ENCODE measurements at places on chromosomes 13 and 19.

- no peak for DNase-seq
Measured at GRCh38 chr19:7874076-7874896, at the start of gene PRR36. TSS of gene PRR36 (minus strand) at chr19:7874390. CDS start at chr19:7873689, 701 bp downstream.

GRCh38 chr13:70457474-70457873, 349.2 kb upstream of the KLHL1 start:
- DNase-seq, result no peak

DNA sequence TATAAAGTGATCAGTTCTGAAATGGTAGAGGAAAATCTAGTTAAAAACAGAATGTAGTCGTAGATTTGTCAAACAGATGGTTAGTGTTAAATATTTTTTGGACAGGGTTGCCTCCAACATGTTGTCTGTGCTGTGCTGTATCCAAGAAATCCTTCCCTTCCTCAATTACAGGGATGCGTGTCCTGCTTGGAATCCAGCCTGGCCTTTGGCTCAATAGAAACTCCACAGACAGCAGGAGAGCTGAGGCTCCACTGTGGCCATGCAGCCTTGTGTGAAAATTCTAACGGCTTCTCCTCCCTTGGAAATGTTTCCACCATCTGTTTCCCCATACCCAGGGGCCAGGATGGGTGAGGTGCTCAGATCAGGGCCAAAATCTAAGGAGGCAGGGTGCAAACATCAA, 67.7 kb upstream of the USP29 start:
- no peak for DNase-seq

DNA sequence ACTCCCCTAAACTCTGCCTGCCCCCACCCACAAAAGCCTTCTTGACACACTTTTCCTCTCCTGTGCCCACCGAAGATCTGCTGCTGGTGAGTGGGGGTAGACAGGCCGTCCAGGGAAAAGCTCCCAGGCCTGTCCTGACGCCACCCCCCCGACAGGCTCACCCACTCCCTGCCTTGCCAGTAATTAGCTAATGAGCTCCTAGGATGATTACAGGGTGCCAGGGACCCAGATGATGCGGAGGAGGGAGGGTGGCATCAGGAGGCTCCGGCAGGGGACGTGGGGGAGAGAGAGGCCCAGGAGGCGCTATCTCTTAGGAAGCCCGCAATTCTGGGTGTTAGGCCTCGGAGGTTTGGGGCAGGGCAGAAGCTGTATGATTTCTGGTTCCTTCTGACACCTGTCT, 27.0 kb downstream of the MARK4 start:
- no peak for DNase-seq

DNA sequence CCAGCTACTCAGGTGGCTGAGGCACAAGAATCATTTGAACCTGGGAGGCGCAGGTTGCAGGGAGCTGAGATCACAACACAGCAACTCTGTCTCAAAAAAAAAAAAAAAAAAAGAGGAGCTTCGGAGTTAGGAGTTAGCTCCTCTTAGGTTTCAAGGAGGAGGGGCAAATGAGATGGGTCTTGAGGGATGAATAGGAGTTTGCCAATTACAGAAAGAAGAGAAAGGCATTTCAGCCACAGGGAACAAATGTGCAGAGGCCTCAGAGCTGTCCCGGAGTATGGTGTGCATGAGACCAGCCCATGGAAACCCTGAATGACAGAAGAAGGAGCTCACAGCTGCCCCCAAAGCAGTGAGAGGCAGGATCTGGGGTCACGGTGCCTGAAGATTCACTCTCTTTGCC, 24.6 kb downstream of the TLE2 start:
- no peak for DNase-seq

- DNase-seq, result no peak
Measured at GRCh38 chr19:30649934-30650614, 277.9 kb downstream of the ZNF536 start.

DNA sequence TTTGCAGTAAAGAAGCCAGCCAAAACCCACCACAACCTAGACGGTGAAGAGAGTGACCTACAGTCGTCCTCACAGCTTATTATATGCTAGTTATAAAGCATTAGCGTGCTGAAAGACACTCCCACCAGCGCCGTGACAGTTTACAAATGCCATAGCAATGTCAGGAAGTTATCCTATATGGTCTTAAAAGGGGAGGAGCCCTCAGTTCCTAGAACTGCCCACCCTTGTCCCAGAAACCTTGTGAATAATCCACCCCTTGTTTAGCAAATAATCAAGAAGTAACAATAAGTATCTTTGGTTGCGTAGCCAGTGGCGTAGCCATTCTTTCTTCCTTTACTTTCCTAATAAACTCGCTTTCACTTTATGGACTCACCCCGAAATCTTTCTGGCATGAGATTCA, 227.9 kb upstream of the ARGLU1 start:
- DNase-seq, result no peak

DNA sequence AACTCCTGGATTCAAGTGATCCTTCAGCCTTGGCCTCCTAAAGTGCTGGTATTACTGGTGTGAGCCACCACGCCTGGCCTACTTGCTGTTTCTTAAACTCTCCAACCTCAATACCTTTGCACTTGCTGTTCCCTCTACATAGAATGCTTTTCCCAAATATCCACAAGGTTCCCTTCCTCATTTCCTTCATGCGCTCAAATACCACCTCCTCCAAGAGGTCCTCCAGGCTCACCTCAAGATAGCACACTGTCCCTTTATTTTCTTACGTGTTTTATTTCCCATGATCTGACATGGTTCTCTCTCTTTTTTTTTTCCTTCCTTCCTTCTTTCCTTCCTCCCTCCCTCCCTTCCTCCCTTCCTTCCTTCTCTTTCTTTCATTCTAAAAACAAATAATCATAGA, 13.5 kb downstream of the RDH8 start:
- DNase-seq, result no peak

- DNase-seq, result no peak
Measured at GRCh38 chr19:34416021-34416545, 11.9 kb downstream of the PDCD2L start.

GRCh38 chr19:10008184-10008765, 2.0 kb downstream of the COL5A3 start:
- DNase-seq, result no peak

GRCh38 chr19:4523306-4524110, 5.2 kb upstream of the PLIN4 start:
- DNase-seq, result no peak

DNA sequence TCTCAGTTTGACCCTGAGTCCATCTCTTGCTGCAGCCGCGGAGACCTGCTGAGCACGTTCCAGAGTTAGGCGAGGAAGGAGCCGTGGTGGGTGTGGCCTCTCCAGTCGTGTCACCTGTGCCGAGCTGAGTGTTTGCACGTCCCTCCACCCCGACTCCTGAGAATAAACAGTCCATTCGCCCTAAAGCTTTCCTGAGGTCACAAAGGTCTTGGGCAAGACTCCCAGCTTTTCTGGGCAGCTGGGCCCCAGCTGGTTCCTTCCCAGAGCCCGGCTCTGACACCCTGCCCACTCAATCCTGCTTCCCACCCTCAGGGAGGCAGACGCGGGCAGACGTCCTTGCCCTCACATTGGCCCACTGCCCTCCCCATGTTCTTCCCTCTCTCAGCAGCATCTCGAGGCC, 142.2 kb downstream of the KCTD15 start:
- no peak for DNase-seq

- no peak for DNase-seq
Measured at GRCh38 chr13:73334445-73334844, 275.6 kb downstream of the KLF5 start.

GRCh38 chr13:31046711-31047279, 114.3 kb downstream of the TEX26 start:
- no peak for DNase-seq

DNA sequence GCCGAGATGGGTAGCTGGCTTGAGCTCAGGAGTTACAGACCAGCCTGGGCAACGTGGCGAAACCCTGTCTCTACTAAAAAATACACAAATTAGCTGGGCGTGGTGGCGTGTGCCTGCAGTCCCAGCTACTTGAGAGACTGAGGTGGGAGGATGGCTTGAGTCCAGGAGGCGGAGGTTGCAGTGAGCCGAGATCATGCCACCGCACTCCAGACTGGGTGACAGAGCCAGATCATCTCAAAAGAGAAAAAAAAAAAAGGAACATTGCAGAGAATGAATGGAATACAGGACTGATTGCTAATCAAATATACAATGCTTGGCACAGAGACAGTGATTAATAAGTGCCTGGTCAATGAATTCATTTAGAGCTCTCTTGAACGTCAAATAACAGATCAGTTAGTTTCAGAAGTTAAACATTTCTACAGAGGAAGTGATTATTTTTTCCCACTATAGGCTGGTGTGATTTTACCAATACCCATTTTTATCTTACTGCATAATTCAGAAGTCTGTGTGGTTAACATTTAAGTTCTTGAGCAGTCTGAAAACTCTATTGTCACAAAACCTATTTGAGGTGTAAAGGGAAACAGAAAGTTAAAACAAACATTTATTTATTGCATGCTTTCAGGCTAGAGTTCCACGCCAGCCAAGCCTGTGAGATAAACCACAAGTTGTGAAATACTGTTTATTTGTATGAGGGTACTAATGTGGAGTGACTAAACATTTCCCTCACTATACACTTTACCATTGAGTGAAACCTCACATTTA, 7.7 kb upstream of the TBC1D4 start:
- DNase-seq, result no peak

DNA sequence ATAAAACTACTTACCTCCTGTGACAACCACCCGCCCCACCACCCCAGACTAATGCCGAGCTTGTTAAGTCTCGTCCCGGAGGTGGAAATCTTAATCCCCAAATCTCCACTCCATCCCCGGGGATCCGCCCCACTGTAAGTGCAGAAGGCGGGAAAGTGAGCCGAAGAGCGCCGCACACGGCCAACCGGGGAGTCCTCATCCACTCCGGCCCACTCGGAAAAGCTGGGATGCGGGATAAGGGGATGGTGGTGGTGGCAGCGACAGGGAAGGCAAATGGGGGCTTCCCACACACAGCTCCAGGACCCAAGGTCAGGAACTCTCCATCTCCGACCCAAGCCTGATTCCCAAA, 621 bp downstream of the FBL start:
- peak; percentile 33 for DNase-seq

DNA sequence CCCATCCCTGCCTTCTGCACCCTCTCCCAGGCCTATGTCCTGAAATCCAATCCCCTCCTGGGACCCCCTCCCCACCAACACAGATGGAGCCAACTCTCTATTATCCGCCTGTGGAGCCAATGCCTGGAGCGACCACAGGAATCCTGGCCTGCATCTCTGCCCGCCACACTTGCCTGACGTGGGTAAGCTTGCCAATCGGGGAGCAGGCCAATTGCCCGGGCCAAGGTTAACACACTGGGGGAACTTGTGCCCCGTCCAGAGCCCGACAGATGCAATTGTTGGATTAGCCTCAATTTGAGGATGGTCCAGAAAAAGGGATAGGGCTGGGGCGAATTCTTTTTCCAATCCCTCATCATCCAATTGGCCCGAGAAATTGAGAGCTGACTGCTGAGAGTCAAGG, 5.9 kb downstream of the WIZ start:
- DNase-seq, result no peak

- no peak for DNase-seq
Measured at GRCh38 chr19:4642625-4643024, 3.3 kb downstream of the TNFAIP8L1 start.

GRCh38 chr19:4830332-4830731, 1.2 kb downstream of the TICAM1 start:
- DNase-seq, result no peak

DNA sequence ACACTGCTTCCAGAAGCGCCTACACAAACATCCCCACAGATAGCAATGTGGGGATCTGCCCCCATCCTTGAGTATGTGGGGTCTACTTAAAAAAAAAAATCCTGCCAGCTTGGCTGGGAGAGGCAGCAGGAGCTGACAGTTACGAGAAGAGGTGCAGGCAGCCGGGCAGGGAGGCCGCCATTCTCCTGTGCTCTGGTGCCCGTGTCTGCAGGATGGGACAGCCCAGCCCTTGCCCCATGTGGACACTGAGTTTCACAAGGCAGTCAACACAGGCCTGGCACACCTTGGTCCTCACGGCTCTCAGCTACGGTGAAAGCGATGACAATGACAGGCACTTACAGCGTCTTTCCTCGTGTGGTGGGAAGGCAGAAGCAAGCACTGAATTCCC, 24.0 kb downstream of the MPND start:
- no peak for DNase-seq

- DNase-seq, result no peak
Measured at GRCh38 chr19:49557641-49558325, 22.6 kb downstream of the NOSIP start.

DNA sequence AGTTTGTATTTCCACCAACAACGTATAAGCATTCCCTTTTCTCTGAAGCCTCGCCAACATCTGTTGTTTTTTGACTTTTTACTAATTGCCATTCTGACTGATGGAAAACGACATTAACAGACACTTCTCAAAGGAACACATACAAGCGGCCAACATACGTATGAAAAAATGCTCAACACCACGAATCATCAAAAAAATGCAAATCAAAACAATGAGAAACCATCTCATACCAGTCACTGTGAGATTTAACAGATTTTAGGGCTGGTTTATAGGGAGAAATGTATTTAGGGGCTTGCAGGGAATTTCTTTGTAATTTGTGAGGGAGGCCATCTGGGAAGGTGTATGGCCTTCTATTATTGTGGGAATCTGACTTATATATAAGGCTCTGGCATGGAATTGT, 2.8 kb upstream of the DZIP1 start:
- no peak for DNase-seq

DNA sequence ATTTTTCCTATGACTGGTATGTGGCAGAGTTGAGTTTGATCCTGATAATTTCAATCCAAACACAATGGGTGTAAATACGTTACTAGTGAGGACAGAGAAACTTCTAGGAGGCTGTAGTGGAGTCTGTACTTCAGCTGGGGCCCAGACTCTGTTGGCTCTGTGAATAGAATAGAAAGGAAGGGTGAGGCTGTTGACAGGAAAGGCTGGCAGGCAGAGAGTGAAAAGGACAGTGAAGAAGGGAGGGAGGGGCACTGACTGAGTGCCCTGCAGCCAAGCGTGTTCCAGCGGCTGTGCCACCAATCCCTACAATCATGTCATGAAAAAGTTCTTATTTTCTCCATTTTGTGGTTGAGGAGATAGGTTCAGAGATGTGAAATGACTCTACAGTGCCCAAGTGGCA, 80.5 kb downstream of the MBNL2 start:
- no peak for DNase-seq

- DNase-seq, result no peak
Measured at GRCh38 chr19:10896851-10897526, 25.6 kb downstream of the CARM1 start.

GRCh38 chr19:45947926-45948325, 25.7 kb downstream of the NOVA2 start:
- DNase-seq, result no peak

GRCh38 chr19:38039966-38040365, 133.0 kb downstream of the SIPA1L3 start:
- no peak for DNase-seq

DNA sequence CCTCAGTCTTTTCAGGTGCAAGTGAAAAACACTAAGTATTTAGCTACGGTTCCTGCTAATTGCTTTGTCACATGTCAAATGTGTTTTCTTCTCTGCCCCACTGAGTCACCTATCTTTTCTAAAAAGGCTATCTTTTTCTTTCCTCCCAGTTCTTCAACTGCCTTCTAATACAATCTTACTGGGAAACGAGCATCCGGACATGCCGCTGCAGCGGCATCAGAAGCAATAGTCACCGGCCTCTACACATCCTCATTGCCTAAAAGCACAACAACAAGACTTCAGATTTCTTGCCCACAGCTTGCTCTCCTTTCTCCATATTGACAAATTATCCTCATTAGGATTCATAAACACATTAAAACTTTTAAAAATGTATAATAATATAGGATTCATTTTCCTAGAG, 1.2 kb downstream of the PCDH9 start:
- DNase-seq, result no peak

All from CD4-positive, CD25-positive, alpha-beta regulatory T cell (primary cell).